ENCODE measurements at places on chromosomes 12 and 14. TPM values are rescaled to one million over a fixed set of nuclear protein-coding genes. Genes with fewer than 3 reads are reported as not detected.

DNA sequence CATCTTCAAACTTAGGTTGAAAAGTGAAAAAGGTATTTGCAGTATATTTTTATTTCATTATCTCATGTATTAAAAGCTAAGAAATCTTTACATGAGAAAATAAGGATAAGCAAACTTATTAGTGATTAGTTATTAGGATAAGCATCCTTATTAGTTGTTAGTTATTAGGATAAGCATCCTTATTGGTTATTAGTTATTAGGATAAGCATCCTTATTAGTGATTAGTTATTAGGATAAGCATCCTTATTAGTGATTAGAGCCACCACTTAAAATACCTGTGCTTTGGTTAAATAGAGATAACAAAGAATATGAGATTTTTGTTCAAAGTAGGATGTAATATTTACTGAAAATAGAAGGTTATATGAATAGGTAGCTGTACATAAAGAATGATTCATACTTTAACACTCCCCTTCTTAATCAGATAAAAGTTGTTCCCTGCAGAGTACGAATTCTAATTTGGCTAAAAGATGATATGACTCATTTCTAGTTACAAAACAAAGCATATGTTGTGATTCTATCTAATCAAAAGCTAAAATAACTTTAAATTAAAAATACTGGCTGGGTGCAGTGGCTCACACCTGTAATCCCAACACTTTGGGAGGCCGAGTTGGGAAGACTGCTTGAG lies 56.4 kb downstream of the KDM5A start:
- DNase-seq, result peak; percentile 35

GRCh38 chr12:121203482-121203881 lies 6.4 kb upstream of the P2RX4 start:
- DNase-seq, result no peak

DNA sequence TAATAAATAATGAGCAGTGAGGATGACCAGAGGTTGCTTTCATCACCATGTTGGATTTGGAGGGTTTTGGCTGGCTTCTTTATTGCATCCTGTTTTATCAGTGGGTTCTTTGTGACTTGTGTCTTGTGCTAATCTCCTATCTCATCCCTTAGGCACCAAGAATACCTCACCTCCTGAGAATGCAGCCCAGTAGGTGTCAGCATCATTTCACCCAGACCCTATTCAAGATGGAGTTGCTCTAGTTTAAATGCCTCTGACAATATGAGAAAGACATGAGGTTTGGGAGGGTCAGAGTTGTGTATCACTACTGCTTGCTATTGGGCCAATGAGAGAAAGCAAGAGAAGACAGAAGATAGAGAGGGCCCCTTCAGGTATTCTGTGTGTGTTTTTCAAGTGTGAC lies 592.2 kb downstream of the ETNK1 start:
- DNase-seq, result no peak

- DNase-seq, result no peak
Observed at GRCh38 chr12:132076711-132077110, 67.4 kb downstream of the DDX51 start.

DNA sequence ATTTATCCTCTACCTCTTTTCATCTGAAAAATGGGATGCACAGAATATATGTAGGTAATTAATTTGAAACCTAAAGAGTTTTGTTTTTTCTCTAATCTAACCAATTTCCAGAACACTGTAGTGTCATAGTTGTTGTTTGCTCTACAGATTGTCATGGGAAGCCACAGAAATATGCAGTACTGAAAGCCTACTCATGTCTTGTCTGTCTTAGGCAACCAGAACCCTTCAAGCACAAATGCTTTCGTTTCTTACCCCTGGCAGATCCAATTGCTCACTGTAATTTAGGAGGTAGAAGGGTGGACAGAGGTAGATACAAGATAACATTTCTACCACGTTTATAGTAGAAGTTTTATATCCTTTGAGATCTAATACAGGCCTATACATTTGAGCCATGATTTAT lies 330.2 kb upstream of the NOVA1 start:
- DNase-seq, result no peak

GRCh38 chr14:50937325-50937724 lies 7.0 kb downstream of the PYGL start:
- peak; percentile 91 for DNase-seq

GRCh38 chr12:104083769-104084475 lies 19.6 kb downstream of the HCFC2 start:
- no peak for DNase-seq

DNA sequence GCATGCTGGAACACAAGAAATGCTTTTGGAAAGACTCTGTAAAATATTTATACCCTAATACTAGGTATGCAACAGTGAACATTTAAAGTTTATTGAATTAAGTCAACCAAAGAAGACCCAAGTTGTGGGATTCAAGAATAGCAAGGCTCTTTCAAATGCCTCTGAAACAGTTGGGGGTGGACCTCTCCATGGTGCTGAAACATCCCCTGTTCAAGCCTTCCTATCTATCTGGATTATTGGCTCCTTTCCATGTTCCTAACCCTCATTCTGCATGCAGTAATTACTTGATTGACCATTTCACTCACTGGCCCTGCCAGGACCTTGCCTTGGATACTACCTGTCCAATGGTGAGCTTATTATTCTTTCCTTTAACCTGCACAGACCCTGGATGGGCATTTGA lies 349.7 kb downstream of the NRXN3 start:
- peak; percentile 9 for DNase-seq

- DNase-seq, result peak; percentile 94
Observed at GRCh38 chr12:108722992-108723766, 8.1 kb downstream of the CORO1C start.

DNA sequence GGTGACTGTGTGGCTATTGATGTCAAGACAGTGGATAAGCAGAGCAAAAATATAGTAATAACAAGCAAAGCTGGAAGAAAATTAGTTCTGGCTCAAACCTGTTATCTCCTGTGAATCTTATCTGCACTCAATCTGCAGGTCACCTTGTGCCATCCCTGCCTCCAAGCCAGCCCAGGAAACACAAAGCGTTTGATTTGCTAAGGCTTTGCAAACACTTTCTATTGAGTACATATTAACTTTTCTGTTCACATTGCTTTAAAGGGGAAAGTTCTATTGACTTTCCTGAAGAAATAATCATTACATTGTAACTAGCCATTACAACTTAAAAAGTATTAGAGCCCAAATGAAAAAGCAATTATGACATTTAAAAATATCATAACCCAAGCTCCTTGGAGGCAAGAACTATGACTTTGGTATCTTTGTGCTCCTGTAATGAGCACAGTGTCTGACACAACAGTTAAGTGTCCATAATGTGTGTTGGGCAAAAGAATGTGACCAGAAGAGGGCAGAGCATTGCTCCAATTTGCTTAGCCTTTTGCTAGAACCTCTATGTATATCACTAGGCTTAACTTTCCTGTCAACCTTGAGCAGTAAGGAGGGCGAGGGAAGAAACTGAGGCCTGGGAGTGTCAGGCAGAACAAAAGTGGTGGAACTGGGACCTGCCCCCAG lies 24.7 kb downstream of the SERPINA3 start:
- no peak for DNase-seq

DNA sequence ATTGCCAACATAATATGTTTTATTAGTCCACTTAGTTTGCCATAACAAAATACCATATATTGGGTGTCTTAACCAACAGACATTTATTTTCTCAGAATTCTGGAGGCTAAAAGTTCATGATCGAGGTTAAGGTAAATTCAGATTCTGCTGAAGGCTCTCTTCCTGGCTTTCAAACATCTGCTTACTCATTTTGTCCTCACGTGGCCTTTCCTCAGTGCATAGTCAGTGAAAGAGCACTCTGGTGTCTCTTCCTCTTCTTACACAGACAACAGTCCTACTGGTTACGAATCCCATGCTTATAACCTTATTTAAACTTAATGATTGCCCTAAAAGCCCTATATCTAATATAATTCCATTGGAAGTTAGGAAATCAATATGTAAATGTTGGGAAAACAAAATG lies 479.7 kb downstream of the FSCB start:
- DNase-seq, result no peak

DNA sequence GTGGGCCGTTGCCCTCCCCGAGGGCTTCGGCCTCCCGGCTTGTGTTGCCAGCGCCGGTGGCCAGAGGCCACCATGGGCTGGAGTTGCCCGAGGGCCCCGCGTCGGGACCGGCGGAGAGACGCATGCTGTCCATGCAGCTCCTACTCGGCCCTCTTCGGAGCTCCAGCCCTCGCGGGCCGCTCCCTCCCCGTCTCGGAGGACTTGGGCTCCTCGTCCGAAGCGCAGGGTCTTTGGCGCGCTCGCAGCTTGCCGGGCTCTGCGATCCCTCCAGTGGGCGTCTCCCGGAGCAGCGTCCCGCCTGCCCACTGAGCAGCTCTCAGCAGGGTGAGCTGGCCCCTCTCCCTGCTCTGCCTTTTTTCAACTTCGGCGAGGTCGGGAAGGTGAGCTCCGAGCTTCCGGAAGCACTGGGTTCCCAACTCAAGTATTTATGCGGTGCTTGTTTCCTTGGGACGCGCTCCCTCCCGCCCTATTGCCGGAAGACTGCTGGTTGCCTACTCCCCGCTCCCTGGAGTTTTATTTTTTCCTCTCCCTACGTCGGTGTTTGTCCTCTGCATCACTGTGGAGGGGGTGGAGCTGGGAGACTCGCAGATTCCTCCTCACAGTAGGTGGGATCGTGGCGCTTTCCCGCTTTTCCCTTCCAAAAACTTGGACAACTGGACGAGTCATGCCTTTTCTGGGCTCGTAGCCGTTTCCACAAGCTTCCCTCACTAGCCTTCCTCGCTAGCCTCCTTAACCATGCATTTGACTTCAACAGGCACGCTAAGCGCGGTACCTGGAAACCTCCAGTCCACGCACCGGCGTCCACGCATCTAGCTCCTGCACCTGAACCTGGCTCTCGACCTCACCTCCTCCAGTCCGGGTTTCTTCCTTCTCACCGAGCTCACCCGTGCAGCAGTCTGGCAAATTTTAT lies at the start of gene AVPR1A:
AVPR1A (minus strand) TSS at position 489 of the 910 bp plus-strand sequence; CDS start at position 124, 365 bp downstream.
- DNase-seq, result peak; percentile 15

DNA sequence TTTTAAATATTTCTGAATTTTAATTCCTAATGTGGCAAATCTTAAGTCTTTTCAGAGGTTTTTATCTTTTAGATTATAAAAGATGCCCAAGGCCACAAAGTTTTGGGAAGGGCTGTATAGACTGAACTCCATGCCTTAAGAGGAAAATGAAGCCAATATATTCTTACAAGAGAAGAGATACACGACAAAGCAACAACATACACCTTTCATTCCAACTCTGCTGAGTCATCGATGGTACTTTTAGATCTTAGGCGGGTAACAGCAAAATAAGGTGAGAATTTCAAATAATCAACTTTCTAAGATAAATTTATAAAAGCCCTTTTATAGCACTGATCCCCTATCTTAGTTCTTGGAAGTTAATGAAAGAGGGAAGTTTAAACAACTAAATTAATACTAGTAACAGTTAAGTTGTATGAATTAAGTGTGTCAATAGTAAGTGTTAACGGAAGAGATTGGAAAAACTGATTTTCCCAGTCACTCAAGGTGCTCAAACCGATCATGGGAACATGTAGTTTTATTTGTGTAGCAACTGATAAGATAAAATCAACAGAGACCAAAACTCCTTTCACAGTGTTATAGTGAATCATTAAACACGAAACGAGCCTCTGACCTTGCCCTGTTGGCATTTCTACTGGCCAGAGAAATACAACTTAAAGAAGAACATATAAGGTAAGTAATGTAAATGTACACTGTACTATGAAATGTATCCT lies 18.8 kb upstream of the PIK3C2G start:
- DNase-seq, result no peak

DNA sequence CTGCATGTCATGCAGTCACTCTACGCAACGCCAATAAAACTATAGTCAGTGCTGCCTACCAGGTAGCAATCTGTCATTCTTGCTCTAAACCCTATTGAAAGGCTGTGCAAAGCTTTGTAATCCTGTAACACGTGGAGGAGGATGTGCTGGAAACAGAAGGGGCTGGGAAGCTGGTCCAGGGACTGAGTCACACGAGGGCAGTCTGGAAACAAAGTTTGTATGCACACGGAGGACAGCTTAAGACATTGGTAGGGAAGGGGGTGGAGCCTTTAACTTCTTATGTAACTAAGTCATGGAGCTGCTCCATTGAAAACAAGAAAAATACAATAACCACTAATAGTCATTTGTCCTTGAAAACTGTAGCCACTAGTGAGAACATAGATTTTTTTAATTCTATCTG lies 128.0 kb downstream of the BCAT1 start:
- peak; percentile 30 for DNase-seq

DNA sequence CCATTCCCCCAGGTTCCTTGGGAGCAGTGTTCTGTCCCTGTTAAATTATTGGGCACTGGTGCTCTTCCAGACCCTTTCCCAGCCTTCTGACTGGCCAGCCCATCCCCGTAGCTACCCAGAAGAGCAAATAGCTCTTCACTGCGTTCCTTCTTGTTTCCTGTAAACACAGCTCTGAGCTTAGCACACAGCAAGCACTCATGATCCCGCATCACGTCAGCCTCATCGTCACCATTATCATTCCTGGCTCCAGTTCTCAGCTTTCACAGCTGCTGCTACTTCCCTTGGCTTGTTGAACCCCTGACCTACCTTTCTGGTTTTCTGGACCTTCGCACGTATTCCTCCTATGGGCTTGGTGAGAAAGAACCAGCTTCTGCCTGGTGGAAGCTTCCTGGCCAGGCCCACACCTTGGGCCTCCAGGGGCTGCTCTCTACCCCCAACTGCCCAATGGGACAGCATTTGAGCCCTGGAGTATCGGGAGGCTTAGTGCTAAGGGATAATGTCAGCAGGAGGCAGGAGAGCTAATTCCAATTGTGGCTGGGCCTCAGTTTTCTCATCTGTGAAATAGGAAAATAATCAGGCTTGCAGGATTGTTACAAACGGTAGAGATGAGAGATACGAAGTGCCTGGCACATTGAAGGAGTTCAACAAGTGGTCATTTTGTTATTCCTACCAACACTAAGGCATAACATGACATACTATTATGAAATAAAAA lies 22.6 kb upstream of the PAPOLA start:
- no peak for DNase-seq

The C12orf42 gene
- total RNA-seq, result 0.07 TPM

The CPM gene
- total RNA-seq, result 2.8 TPM

The ARHGAP9 gene
- total RNA-seq, result not detected

The VDR gene
- 33.4 TPM for total RNA-seq

The USP44 gene
- total RNA-seq, result 0.03 TPM

The ST8SIA1 gene
- 0.46 TPM for total RNA-seq

The HOXC6 gene
- 4.3 TPM for total RNA-seq

The CLEC9A gene
- not detected for total RNA-seq

The SPATS2 gene
- 40.6 TPM for total RNA-seq

The RDH12 gene
- 0.07 TPM for total RNA-seq

The POTEM gene
- total RNA-seq, result not detected

The KRT76 gene
- total RNA-seq, result 0.48 TPM

All from foreskin keratinocyte (primary cell).